ENCODE measurements at places on chromosomes 7 and 10. TPM values are rescaled to one million over a fixed set of nuclear protein-coding genes. Genes with fewer than 3 reads are reported as not detected.
A peak's percentile ranks its signal among the peaks of the same experiment; 100 is the strongest.

GRCh38 chr10:6398399-6398798 is 181.7 kb downstream of the PRKCQ start:
- DNase-seq = no peak
- H3K27me3 ChIP-seq = no peaks in the 10 kb centered on the region
- peaks cover 8% of the 10 kb centered on the region for H3K4me1 ChIP-seq
- H3K36me3 ChIP-seq = no peaks in the 10 kb centered on the region

GRCh38 chr7:135562720-135563119 is 5.0 kb downstream of the NUP205 start:
- H3K4me1 ChIP-seq = peaks cover 45% of the 10 kb centered on the region
- no peaks in the 10 kb centered on the region for H3K27me3 ChIP-seq
- peak; percentile 93 for DNase-seq
- 0 out of 2 replicates have a peak, but pooled peaks cover 2% of the 10 kb centered on the region for H3K36me3 ChIP-seq
- H3K4me3 ChIP-seq = peak overlapping the region; percentile 5

DNA sequence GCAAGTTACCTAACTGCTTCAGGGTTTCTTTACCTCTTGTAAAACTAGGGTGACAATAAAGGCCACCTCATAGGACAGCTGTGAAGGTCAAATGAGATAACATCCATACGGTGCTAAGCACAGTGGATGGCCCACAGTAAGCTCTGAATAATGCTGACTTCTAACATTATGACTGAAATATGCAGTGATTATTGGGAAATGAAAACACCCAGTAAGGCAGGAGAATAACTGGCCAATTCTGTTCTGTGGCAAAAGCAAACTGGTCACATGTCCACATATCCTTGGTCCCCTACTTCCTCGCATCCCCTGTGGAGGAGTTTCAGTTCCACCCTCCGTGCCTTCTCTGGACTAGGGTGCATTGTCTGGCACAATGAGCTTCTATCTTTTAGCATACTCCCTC is 1.4 kb downstream of the CUBN start:
- no peak overlapping the region for H3K27ac ChIP-seq
- no peak for DNase-seq
- no peaks in the 10 kb centered on the region for H3K27me3 ChIP-seq
- no peak overlapping the region for H3K4me3 ChIP-seq

GRCh38 chr7:7696458-7697119 is 21.8 kb downstream of the RPA3 start:
- H3K4me3 ChIP-seq = no peak overlapping the region
- DNase-seq = no peak
- no peaks in the 10 kb centered on the region for H3K27me3 ChIP-seq
- H3K27ac ChIP-seq = no peak overlapping the region
- H3K4me1 ChIP-seq = no peaks in the 10 kb centered on the region

DNA sequence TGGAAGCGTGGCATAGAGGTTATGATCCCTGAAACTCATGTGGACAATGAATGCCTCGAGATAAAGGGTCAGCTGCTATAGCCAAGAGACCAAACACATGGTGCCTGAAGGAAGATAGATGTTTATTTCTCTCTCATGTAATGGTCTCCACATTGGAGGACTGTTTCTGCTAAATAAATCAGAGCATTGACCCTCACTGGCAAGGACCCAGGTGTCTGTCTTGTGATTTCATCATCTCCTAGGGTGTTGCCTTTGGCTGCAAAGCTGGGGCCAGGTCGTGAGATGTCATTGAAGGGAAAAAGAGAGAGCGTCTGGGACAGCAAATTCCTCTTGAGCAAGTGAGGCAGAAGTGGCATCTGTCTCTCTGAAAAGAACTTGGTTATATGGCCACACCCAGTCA is 64.6 kb downstream of the JCAD start:
- H3K4me3 ChIP-seq = no peak overlapping the region
- no peak overlapping the region for H3K27ac ChIP-seq
- no peaks in the 10 kb centered on the region for H3K4me1 ChIP-seq
- no peaks in the 10 kb centered on the region for H3K36me3 ChIP-seq

- H3K36me3 ChIP-seq = no peaks in the 10 kb centered on the region
- peaks cover 18% of the 10 kb centered on the region for H3K4me1 ChIP-seq
- H3K4me3 ChIP-seq = no peak overlapping the region
- no peak for DNase-seq
- no peak overlapping the region for H3K27ac ChIP-seq
These were observed 104.7 kb downstream of the SEPTIN7 start for GRCh38 chr7:35905555-35905954.

GRCh38 chr7:157460721-157461120 is 123.9 kb downstream of the DNAJB6 start:
- H3K4me1 ChIP-seq = no peaks in the 10 kb centered on the region
- no peak overlapping the region for H3K4me3 ChIP-seq
- no peaks in the 10 kb centered on the region for H3K36me3 ChIP-seq
- H3K27ac ChIP-seq = no peak overlapping the region

GRCh38 chr7:158107806-158108205 is 479.8 kb downstream of the PTPRN2 start:
- H3K36me3 ChIP-seq = no peaks in the 10 kb centered on the region
- no peak overlapping the region for H3K27ac ChIP-seq
- H3K4me3 ChIP-seq = no peak overlapping the region
- no peak for DNase-seq
- no peaks in the 10 kb centered on the region for H3K4me1 ChIP-seq

- H3K27me3 ChIP-seq = no peaks in the 10 kb centered on the region
- H3K27ac ChIP-seq = no peak overlapping the region
- DNase-seq = no peak
- no peaks in the 10 kb centered on the region for H3K36me3 ChIP-seq
- H3K4me3 ChIP-seq = no peak overlapping the region
- 0 out of 2 replicates have a peak, but pooled peaks cover 5% of the 10 kb centered on the region for H3K4me1 ChIP-seq
These were observed 36.3 kb upstream of the IL15RA start for GRCh38 chr10:6013413-6014192.

The MMRN2 gene
- 1.0 TPM for total RNA-seq

The CYP2C19 gene
- total RNA-seq = 0.35 TPM

The SH2B2 gene
- total RNA-seq = 21.9 TPM

All from GM23338 (cell line).